Globus pallidus (tissue), 1 donor: ENCODE measurements at places on chromosomes 11 and 22.

- no peak for DNase-seq
Measured at GRCh38 chr22:24404561-24405275, 22.7 kb upstream of the ADORA2A start.

DNA sequence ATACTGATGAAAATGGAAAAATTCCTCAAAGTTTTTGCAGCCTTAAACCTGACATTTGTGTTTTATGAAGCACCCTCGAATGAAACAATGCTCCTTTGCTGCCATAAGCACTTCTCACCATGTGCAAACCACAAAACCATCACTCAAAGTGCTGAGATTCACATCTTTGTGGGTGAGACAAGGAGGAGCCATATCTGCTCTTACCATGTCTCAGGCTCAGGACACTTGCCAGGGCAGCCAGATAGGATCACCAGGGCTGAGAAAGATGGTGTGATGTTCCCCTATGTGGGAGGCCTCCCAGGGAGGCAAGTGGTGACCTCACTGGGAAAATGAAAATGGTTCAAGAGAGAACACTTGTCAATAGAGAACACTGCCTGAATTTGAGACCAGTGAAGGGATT is 120.4 kb downstream of the CCDC34 start:
- no peak for DNase-seq

- DNase-seq = no peak
Measured at GRCh38 chr11:69981119-69981784, 96.9 kb upstream of the ANO1 start.

DNA sequence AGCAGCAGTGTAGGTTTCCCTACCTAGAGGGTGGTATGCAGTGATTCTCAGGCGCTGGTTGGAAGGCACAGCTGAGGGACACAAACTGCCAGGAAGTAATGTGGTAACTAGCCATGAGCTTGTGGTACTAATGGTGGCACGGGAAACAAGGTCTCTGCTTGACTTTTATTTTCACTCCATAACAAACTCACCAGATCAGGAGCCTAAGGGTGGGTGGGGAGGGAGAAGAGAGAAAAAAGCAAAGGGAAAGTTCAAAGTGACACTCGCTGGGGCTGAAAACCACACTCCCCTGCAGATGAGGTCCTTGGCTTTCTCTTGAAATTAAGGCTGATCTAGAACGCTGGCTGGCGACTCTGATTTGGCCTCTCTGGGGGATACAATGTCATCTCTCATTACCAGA is 22.0 kb downstream of the TRAF6 start:
- no peak for DNase-seq

DNA sequence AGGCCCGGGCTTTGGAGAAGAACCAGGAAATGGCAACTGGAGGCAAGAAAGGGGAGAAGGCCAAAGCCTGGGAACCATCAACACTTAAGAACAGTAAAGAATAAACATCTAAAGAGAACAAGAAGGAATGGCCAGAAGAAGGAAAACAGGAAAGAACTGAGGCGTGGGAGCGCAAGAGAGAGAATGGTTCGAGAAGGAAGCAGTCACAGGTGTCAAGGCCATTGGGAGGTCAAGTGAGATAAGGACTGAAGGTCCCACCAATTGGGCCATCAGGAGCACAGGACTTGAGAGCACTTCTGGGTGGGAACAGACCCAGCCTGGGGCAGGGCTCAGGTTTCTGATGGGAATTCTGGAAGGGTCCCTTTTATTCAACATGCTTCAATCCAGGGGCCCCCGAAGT is 697 bp upstream of the SCGB1A1 start:
- no peak for DNase-seq

- peak; percentile 20 for DNase-seq
Measured at GRCh38 chr11:60251485-60252212, 8.7 kb upstream of the MS4A4E start.

DNA sequence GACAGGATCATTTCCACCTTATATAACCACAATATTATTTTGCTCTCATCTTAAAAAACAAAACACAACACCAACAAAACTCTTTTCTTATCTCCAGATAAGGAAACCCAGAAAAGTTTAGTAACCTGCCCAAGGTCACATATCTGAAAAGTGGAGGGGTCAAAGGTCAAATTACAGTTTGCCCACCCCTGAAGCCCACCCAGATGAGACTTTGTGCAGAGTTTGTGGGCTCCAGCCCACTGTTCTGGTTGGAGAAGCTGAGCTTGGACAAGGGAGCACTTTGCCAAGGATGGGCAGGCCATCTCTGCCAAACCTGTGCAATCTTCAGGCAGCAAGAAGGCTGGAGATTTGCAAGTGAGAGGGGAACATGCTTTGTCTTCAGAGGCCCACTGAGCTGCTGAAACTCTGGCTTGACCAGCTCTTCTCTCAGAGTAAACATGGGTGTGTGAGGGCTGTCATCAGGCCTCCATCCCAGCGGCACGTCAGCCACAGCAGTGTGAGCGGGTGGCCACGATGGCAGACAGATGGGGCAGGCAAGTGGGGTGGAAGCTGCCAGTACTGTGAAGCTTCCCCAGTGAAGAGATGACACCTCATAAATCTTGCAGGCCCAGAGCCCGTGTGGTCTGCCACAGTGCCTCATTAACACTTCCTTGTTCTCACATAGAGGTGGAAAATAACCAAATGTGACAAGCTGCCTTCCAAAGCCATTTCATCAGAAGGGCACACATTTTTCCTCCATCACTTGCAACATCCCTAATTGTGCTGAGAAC is 111.8 kb downstream of the CCDC81 start:
- no peak for DNase-seq

DNA sequence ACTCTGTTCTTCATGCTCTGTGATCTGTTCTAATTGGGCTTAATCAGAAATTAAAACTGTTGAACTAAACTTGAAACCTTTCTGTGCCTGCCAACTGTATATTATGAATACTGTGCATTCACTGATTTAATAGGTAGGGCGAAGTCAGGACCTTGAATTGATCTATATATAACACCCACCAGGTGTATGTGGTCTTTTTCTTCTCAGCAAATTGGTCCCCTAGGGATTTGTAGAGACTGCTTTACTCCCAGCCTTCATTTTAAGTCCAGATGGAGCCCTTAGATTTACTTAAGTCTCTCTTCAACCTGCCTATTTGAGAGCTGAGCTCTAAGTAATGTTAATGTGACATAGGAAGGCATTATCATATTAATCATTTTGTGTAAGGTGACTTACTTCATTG is 257.5 kb downstream of the TMEM135 start:
- DNase-seq = no peak

DNA sequence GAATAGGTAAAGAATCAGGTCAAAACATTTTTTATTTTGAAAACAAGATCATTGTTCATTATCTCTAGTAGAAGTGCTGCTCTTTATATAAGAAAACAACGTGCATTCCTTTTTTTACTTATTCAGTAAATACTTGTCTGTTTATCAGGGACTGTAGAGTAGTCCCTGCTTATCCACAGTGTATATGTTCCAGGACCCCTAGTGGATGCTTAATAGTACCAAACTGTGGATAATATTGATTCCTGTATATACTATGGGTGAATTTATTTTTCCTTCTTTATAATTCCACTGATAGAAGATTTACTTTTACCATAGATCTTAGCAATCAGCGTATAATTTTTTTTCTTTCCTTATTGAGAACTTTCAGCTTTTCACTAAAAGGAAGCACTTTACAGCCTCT is 32.6 kb downstream of the CEP295 start:
- no peak for DNase-seq

GRCh38 chr22:22079404-22080148 is 97.0 kb upstream of the TOP3B start:
- no peak for DNase-seq

DNA sequence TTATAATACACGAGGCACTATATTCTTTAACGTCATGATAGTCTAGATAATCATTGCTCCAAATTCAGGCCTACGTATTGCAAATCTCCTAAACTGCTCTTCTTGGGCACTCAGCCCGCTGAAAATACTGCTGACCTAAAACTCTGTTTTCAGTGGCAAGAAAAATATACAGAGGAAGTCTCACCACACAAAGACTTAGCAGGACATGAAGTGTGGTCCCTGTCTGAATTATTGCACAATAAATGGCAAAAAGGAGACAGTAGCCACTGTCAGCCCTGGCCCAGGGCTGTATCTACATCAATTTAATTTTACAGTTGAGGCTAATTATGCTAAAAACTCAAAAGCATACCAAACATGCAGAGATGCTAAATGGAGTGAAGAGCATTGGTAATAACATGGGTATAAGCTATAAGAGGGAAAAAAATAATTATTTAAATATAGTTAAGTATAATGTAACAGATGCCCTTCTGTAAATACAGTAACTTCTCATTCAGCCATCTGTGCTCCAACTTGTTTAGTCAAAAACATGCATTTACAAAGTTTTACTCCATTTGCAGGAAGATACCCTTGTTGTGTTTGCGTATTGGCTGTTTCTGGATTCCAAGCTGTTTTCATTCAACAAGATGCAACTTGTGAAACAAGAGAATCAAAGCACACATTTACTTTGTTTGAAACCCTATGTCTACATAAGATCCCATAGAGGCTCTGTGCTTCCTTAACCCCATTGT is 800.0 kb upstream of the LUZP2 start:
- DNase-seq = no peak

DNA sequence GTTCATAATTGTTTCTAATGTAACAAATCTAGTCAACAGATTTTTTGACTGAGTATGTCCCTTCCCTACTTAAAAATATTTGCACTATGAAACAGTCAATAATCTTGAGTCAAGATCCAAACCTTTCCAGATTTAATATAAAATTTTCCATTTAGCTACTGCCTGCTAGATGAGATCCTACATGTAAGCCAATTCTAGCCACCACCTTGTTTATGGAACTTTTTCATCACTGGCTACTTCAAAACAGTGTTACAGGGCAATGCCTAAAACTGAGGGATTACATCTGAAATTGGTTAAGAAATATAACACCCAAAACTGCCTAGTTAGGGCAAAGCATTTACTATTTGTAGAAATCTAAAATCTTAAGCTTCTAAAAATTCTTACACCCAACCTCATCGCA is 10.5 kb upstream of the FUT4 start:
- DNase-seq = no peak

- no peak for DNase-seq
Measured at GRCh38 chr11:11078344-11079086, 220.7 kb upstream of the ZBED5 start.

DNA sequence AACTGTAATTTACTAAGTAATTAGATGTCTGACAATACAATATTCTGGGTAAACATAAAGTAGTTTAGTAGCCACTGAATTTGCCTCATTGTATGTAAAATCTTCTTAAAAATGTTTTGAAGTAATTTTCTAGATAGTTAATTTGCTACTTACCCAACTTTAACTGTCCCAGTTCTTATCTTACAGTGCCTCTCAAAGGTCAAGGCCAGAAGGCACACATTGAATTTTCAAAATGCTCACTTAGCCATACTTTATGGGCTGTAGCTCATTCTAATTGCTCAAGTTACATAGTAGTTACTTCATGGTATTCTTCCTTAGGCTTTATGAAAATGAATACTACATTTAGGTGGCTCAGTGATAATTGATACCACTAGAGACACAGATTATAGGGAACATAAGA is 666.6 kb downstream of the CNTN5 start:
- DNase-seq = no peak

DNA sequence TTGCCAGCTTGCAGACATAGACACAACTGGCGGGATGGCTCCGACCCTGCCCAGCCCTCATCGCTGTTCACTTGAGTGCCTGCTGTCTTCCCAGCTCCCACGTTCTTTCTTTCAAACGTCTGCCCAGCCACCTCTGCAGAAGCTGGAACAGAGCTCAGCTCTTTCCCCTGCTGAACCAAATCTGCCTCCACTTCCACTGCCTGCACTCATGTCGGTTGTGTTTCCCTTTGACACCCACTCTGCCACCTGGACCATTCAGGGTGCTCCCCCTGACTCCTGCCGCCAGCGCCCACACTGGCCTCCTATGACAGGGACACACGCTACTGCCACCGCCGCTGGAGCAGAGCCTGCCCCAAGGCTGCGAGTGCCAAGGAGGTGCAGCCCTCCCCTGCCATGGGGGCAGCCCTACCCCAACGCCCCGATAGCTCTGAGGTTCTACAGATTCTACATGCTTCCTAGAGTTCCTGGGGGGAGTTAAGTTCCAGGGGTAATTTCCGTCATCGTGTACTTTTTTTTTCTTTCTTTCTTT is 37.9 kb downstream of the TST start:
- no peak for DNase-seq

GRCh38 chr11:58028687-58029411 is 1.9 kb upstream of the OR6Q1 start:
- peak; percentile 31 for DNase-seq

DNA sequence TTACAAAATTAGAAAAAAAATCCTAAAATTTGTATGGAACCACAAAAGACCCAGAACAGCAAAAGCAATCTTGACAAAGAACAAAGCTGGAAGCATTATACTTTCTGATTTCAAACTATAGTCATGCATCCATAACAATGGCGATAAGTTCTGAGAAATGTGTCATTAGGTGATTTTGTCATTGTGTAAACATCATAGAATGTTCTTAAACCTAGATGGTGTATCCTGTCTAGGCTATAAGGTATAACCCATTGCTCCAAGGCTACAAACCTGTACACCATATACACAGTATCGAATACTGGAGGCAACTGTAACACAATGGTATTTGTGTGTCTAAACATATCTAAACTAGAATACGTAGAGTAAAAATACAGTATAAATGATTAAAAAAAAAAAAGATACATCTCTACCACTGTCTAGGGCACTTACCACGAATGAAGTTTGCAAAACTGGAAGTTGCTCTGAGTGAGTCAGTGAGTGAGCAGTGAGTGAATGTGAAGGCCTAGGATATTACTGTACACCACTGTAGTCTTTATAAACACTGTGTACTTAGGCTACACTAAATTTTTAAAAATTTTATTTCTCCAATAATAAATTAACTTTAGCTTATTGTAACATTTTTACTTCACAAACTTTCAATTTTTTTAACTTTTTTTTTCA is 18.1 kb upstream of the SC5D start:
- no peak for DNase-seq

- no peak for DNase-seq
Measured at GRCh38 chr22:46125816-46126765, 24.2 kb upstream of the PPARA start.

DNA sequence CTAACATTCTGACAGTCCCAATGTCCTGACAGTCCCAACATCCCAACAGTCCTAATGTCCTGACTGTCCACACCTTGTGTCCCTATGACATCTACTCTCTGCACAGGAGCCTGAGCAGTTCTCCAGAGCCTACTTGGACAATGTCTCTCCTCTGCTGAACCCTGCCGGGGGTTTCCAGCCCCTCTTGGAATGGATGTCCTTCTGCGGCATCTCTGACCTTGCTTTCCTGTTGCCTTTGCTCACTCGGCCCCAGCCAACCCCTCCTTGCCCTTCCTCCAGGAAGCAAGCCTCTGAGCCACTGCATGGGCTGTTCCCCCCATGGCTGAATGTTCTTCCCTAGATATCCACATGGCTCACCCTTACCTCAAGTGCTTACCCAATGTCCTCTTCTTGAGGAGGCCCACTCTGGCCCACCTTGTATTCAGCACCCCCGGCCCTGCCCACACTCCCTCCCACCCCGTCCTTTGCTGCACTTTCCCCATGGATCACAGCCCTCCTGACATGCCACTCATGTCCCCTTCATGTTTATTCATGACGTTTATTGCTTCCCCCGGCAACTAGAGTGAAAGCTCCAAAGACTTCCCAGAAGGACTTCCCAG is 59.5 kb downstream of the DHCR7 start:
- no peak for DNase-seq
